ENCODE measurements at places on chromosomes 3 and 15. TPM values are rescaled to one million over a fixed set of nuclear protein-coding genes. Genes with fewer than 3 reads are reported as not detected.

RPL39L gene
- 53.7 TPM for total RNA-seq

RBM5 gene
- 33.7 TPM for total RNA-seq

TEX55 gene
- not detected for total RNA-seq

GNAT1 gene
- total RNA-seq, result not detected

GRAMD1C gene
- 0.23 TPM for total RNA-seq

CHRNA3 gene
- total RNA-seq, result 0.46 TPM

SKOR1 gene
- 0.05 TPM for total RNA-seq

SLC27A2 gene
- total RNA-seq, result 35.5 TPM

SLC28A2 gene
- not detected for total RNA-seq

TMEM212 gene
- not detected for total RNA-seq

ADAMTSL3 gene
- 0.53 TPM for total RNA-seq

MORC1 gene
- not detected for total RNA-seq

MAP6D1 gene
- total RNA-seq, result 6.9 TPM

LSAMP gene
- 0.18 TPM for total RNA-seq

SLC28A1 gene
- 0.05 TPM for total RNA-seq

SPINK8 gene
- total RNA-seq, result not detected

TERC gene
- total RNA-seq, result 0.35 TPM

IDH2 gene
- 38.9 TPM for total RNA-seq

LRTM1 gene
- not detected for total RNA-seq

ONECUT1 gene
- 0.30 TPM for total RNA-seq

LYZL4 gene
- not detected for total RNA-seq

FBXW12 gene
- total RNA-seq, result not detected

PRKCD gene
- total RNA-seq, result 28.6 TPM
